ENCODE measurements at places on chromosomes 5 and 9.

DNA sequence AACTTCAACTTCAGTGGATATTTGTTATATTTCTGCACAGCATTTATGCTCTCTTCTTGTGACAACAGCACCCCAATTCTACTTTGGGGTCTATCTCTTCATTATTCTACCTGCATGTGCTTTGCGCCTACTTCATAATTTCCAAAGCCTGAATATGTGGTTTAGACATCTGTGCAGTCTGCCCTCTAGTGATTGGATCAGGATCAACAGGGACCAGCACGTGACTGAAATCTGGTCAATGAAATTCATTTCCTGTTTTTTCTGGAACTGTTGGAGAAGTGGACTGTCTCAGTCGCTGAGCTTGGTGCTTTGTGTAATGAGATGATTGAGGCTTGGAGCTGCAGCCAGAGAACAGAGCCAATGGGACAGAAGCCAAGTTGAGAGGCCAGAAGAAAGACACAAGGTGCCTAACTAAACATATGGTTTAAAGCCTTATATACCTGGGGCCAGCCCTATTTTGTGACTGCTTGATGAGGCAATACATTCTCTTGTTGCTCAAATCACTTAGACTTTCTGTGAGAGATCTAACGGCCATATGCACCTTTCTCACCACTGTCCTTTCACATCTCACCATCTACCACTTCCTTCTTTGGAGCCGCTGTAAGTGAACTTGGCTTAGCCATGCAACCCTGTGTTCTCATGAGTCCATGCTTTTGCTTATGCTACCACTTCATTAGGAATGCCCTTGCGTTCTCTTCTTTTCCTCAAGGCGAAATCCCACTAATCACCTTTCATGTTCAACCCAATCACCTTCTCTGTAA, 68.8 kb upstream of the PPP2R2B start:
- no peak overlapping the region for H3K4me3 ChIP-seq
- no peaks in the 10 kb centered on the region for H3K27me3 ChIP-seq
- DNase-seq = no peak
- H3K27ac ChIP-seq = no peak overlapping the region

DNA sequence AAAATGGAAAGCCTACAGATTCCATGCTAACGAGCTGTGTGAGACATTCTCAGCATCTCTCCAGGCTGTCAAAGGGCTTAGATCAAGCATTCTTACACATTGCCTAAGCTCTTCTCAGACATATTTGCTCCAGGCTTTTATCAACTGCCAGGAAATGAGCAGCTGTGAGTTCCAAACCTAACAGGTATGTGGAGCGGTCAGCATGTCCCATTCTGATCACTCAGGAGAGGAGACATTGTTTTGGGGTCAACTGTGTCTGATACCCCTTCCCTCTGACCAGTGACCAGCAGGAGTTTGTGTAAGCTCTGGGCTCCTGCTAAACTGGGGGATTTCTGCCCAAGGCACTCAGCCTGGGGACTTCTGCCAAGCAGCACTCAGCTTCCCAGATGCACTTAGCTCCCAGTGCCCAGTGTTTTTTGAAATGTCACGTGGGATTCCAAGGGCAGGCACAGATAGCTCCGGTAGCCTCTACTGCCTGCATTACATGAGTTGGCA, 229.1 kb downstream of the SEC61B start:
- H3K36me3 ChIP-seq = no peaks in the 10 kb centered on the region
- no peaks in the 10 kb centered on the region for H3K27me3 ChIP-seq
- H3K4me3 ChIP-seq = no peak overlapping the region
- no peak overlapping the region for H3K27ac ChIP-seq

DNA sequence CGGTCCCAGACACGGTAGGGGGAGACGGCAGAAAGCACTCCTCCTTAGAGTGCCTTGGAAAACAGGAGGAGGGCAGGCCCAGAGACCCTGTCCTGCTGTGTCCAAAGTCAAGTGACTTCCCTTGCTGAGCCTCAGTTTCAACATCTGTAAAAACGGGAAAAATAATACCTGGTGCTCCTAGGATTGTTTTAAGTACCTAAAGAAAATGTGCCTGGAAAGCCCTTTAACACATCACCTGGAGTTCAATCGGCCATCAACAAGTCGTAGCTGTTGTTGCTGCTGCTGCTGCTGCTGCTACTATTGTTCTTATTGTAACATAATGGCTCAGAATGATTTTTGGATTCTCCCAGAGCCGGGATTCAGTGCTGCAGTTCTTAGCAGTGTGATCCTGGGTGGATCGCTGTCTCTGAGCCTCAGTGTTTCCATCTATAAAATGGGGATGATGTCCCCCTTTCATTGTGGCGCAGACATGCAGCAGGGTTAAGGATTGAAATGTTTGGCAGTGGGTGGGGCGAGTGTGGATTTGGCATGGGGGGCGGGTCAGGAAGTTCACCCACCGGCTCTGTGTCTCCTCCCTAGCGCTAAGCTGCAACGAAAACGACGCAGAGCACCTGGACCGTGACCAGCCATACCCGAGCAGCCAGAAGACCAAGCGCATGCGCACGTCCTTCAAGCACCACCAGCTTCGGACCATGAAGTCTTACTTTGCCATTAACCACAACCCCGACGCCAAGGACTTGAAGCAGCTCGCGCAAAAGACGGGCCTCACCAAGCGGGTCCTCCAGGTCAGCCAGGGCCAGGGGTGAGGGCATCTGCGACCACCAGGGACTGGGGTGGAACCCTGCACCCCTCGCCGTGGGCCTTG, 9.2 kb downstream of the LHX2 start:
- peaks cover 23% of the 10 kb centered on the region for H3K4me1 ChIP-seq
- DNase-seq = no peak
- H3K27ac ChIP-seq = no peak overlapping the region
- H3K36me3 ChIP-seq = no peaks in the 10 kb centered on the region
- no peak overlapping the region for H3K4me3 ChIP-seq

DNA sequence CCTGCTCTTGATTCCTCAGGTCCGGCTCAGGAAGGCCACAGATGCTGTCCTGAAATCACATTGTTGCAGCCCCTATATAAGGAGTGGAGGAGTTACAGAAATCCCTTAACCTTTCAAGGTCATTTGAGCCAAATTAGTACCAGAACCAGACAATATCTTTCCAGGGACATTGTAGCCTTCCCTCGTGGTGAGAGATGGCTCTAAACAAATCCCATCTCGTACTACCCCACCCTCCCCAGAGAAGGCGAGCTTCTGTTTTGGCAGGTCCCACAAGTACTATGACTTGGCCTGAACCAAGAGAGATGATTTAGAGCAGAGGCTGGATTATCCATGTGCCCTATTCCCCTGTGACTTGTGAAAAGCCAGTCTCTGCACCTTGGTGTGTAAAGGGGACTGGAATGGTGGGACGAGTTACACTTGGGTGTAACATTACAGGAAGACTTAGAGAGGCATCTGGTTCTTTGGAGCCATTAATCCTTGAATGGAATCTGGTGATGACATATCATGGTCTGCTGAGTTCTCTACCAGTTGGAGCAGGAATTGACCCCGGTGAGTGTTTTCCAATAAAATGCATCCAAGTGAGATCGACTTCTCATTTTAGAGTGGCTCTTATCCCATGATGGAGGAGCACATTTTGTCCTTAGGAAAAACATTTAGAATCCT, at the start of gene FAM240B:
Gene FAM240B, minus strand, starts transcription at position 51 of the 663 bp plus-strand sequence. CDS start 16,134 bp downstream, outside the sequence.
- H3K27me3 ChIP-seq = no peaks in the 10 kb centered on the region
- no peak within 1 kb of the TSS for H3K27ac ChIP-seq
- H3K4me1 ChIP-seq = no peaks in the 10 kb centered on the region
- no peak within 1 kb of the TSS for H3K4me3 ChIP-seq

- H3K4me1 ChIP-seq = no peaks in the 10 kb centered on the region
- H3K27me3 ChIP-seq = no peaks in the 10 kb centered on the region
- no peaks in the 10 kb centered on the region for H3K36me3 ChIP-seq
- H3K4me3 ChIP-seq = no peak overlapping the region
- no peak for DNase-seq
These were observed 18.1 kb downstream of the ADAMTS2 start for GRCh38 chr5:179327021-179327735.

GRCh38 chr9:135659252-135659651, 3.9 kb upstream of the LCN9 start:
- no peak for DNase-seq
- H3K36me3 ChIP-seq = no peaks in the 10 kb centered on the region
- no peaks in the 10 kb centered on the region for H3K27me3 ChIP-seq
- H3K4me1 ChIP-seq = no peaks in the 10 kb centered on the region

GRCh38 chr5:63564789-63565188, 397.5 kb downstream of the HTR1A start:
- H3K4me3 ChIP-seq = no peak overlapping the region
- no peaks in the 10 kb centered on the region for H3K36me3 ChIP-seq
- H3K4me1 ChIP-seq = no peaks in the 10 kb centered on the region
- H3K27me3 ChIP-seq = no peaks in the 10 kb centered on the region
- no peak for DNase-seq

- no peak for DNase-seq
- H3K4me3 ChIP-seq = no peak overlapping the region
- H3K27ac ChIP-seq = no peak overlapping the region
These were observed 14.0 kb downstream of the NFX1 start for GRCh38 chr9:33304362-33304761.

GRCh38 chr5:16935231-16936149, 598 bp downstream of the MYO10 start:
- peaks cover 9% of the 10 kb centered on the region for H3K4me1 ChIP-seq
- H3K4me3 ChIP-seq = peak overlapping the region; percentile 87
- DNase-seq = no peak
- no peaks in the 10 kb centered on the region for H3K36me3 ChIP-seq
- H3K27me3 ChIP-seq = no peaks in the 10 kb centered on the region
- no peak overlapping the region for H3K27ac ChIP-seq

DNA sequence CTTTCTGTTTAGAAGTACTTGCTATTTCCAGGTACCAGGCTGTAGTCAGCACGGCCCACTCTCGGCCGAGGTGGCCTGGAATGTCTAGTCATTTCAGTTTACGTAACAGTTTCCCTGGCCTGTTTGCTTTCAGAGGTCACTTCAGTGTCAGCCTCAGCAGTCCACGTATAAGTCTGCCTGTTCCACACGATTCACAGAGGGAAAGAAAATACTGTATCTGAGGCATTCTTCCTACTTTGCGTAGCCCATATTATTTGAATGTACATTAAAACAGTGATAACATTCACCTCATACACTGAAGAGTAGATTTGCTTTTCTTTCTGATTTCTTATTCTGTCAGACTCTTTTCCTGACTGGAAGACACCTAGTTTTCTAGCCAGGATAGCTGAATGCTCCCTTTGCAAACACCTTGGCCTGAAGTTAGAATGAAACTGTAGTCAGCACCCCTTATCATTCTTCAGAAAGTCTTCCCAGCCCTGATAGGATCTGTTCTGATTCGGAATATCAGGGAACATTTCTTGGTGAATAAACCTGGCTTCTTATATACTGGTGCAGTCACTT, 140.9 kb downstream of the AOPEP start:
- H3K36me3 ChIP-seq = no peaks in the 10 kb centered on the region
- H3K27ac ChIP-seq = peak overlapping the region; percentile 91
- peak overlapping the region; percentile 40 for H3K4me3 ChIP-seq

GRCh38 chr9:34550016-34550680, 27.4 kb upstream of the ENHO start:
- no peak overlapping the region for H3K27ac ChIP-seq
- no peaks in the 10 kb centered on the region for H3K4me1 ChIP-seq
- H3K4me3 ChIP-seq = no peak overlapping the region
- H3K36me3 ChIP-seq = no peaks in the 10 kb centered on the region

DNA sequence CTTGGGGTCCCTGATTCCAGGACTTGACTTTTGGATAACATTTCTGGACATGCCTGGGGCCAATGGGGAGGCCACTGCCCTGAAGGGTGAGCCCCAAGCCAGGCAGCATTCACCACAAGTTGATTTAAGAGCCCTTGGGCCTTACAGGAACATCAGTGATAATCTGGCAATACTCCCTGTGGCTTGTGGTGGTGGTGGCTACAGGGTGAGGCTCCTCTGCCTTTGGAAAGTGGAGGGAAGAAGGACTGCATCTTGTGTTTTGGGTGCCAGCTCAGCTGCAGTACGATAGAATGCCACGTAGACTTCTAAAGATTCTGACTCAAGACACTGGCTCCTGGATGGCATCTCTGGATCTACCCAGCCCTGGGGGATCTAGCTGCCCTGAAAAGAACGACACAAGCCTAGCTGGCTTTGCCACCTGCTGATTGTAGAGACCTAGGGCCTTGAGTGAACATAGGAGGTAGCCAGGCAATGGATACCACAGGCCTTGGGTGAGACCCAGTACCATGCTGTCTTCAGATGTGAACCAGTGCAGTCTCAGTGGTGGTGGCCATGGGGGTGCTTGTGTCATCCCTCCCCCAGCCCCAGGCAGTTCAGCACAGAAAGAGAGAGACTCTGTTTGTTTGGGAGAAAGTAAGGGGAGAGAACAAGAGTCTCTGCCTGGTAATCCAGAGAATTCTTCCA, 79.0 kb upstream of the DAP start:
- H3K36me3 ChIP-seq = no peaks in the 10 kb centered on the region
- no peaks in the 10 kb centered on the region for H3K4me1 ChIP-seq
- DNase-seq = no peak
- no peaks in the 10 kb centered on the region for H3K27me3 ChIP-seq
- H3K4me3 ChIP-seq = no peak overlapping the region
- H3K27ac ChIP-seq = no peak overlapping the region

- peak overlapping the region; percentile 35 for H3K27ac ChIP-seq
- H3K36me3 ChIP-seq = no peaks in the 10 kb centered on the region
- no peak for DNase-seq
- H3K27me3 ChIP-seq = no peaks in the 10 kb centered on the region
These were observed 17.9 kb downstream of the TMEM245 start for GRCh38 chr9:109101810-109102209.

GRCh38 chr9:108475813-108476212, 380.0 kb downstream of the ACTL7B start:
- H3K4me3 ChIP-seq = no peak overlapping the region
- peaks cover 26% of the 10 kb centered on the region for H3K4me1 ChIP-seq
- H3K27me3 ChIP-seq = no peaks in the 10 kb centered on the region
- no peak for DNase-seq
- H3K36me3 ChIP-seq = no peaks in the 10 kb centered on the region

DNA sequence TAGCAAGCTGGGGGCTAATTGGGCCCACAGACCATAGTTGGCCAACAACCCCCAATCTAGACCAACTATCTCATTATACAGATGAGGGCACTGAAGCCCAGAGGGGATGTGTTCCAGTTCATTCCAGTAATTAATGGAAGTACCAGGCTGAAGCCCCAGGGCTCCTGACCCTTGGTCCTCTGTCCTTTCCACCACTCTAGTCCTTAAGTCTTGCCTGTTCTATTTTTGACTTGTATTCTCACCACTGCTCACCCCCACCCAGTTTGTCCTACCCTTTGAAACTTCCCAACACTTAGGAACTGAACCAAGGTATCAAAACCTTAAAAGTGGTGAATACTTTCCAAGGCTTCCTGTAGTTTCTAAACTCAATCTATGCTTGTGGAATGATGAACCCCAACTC, 407.4 kb downstream of the ENC1 start:
- H3K36me3 ChIP-seq = no peaks in the 10 kb centered on the region
- H3K4me3 ChIP-seq = no peak overlapping the region
- no peak for DNase-seq
- H3K4me1 ChIP-seq = no peaks in the 10 kb centered on the region

GRCh38 chr9:102087141-102087540, 348.7 kb upstream of the GRIN3A start:
- no peak overlapping the region for H3K4me3 ChIP-seq
- no peaks in the 10 kb centered on the region for H3K36me3 ChIP-seq
- DNase-seq = no peak

GRCh38 chr9:4762886-4763541, 22.0 kb upstream of the AK3 start:
- DNase-seq = no peak
- peak overlapping the region; percentile 37 for H3K27ac ChIP-seq
- H3K36me3 ChIP-seq = no peaks in the 10 kb centered on the region
- H3K27me3 ChIP-seq = no peaks in the 10 kb centered on the region
- H3K4me3 ChIP-seq = peak overlapping the region; percentile 60
- H3K4me1 ChIP-seq = peaks cover 4% of the 10 kb centered on the region
